Foreskin melanocyte (primary cell): ENCODE measurements at places on chromosomes 6 and 20.
A peak's percentile ranks its signal among the peaks of the same experiment; 100 is the strongest.

GRCh38 chr6:149999636-150000035, 25.7 kb downstream of the RAET1L start:
- DNase-seq, result no peak

- DNase-seq, result no peak
These were observed 84.1 kb downstream of the RNF217 start for GRCh38 chr6:125046107-125046925.

GRCh38 chr6:111800821-111801220, 72.4 kb downstream of the FYN start:
- no peak for DNase-seq

GRCh38 chr6:42937548-42938427, 8.5 kb downstream of the CNPY3 start:
- no peak for DNase-seq

DNA sequence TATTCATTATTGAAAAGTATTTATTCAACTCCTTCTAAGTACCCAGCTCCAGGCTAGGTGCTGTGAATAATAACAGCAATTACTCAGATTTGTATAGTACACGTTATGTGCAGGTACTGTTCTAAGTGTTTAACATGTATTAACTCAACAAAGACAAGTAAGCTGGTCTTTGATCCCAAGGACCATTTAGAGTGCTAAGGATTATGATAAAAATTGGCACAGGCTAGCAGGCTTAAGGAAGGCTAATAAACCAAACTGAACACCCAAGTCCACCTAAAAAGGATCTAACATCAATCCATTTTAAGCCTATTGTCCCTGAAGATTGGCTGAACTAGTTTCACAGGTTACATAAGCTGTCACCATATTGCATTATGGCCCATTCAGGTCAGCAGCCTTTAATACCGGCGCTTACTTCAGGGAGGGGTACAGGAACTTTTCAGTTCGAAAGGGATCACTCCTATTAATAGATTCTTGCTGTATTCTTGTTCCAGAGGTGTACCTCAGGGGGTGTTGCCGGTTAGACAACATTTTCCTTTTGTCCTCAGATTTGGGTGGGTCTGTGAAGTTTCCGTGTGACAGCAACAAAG, 99.0 kb upstream of the GMDS start:
- DNase-seq, result no peak

- DNase-seq, result peak; percentile 89
These were observed 171.8 kb upstream of the AKAP12 start for GRCh38 chr6:151067684-151068596.

- peak; percentile 95 for DNase-seq
These were observed 270.6 kb upstream of the MARCKS start for GRCh38 chr6:113586413-113587077.

GRCh38 chr6:137373296-137373695, 120.9 kb downstream of the OLIG3 start:
- no peak for DNase-seq

DNA sequence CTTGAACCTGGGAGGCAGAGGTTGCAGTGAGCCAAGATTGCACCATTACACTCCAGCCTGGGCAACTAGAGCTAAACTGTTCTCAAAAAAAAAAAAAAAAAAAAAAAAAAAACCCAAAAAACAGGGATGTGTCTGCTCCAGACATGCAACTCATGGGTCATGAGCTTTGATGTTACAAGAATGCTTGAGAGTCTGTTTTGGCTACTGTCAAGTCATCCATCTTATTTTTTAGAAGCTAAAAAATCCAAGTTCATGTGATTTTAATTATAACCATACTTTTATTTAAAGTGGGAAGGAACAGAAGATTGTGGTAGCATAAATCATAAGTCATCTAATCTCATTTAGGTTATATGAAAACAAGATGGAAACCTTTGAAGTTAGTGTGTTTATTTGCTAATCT, 120.6 kb downstream of the PDE7B start:
- no peak for DNase-seq
